ENCODE measurements at places on chromosomes 11 and 22.

DNA sequence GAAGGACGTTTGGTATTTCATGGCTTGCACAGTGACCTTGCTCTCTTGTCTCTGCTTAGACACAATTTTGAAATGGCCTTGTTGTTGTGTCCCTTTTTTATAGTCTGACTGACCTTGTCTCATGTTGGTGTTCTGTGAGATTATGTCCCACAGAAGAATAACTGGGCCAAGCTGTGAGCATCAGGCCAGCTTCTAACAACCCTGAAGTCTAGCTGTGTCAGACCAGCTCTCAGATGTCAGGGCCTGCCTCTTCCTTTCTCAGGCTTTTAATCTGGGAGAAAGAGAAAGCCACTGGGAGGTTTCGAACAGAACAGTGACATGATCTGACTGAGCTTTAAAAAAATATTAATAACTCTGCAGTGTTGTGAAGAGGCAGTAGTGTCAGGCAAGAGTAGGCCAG is 2.0 kb upstream of the UEVLD start:
- no peak for DNase-seq

GRCh38 chr11:27401280-27401832 is 38.3 kb upstream of the CCDC34 start:
- DNase-seq: no peak

GRCh38 chr11:102564110-102564509 is 33.6 kb upstream of the MMP7 start:
- DNase-seq: peak; percentile 62

GRCh38 chr11:22162756-22163155 is 30.1 kb upstream of the ANO5 start:
- no peak for DNase-seq

DNA sequence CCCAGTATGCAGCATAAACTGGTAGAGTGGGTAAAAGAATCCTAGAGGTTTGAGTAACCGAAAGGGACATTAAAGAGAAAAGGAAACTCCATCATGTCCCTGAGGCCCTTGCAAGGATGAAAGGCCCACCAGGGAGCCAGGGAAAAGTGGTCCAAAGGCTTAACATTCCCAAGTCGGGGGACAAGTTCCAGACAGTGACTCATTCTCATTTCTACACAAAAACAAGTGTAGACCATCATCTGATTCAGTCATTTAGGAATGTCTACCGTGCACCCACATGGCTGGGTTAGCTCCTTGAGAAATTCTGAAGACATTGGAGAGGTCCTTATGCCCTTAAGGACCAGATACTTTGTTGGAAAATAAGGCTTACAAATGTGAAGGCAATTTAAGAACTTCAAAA is 4.8 kb upstream of the NOX4 start:
- no peak for DNase-seq

DNA sequence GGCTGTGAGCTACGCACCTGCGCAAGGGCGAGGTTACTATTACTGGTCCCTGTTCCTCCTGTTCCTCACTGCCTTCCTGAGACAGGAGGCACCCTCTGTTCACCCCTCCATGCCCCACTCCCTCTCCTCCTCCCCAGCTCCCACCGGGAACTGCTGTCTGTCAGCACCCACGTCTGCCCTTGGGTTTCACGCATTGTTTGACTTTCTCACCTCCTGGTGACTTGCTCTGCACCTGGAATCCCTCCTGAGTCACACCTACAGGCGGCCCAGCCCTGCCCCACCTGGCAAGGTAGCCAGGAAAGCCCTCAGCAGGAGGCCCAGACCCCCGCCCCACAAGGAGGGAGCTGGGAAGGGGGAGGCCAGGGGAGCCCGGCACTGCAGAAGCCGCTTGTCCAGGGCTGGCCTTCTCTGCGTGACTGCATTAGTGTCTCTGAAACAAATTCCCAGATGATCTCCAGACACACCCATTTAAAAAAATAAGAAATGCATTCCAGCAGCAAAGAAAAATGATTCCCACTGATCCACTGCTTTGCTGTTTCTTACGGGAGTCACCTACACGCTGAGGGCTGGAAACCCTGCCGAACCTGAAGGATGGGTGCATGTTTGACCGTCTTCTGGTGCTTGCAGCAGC is 86.4 kb downstream of the CELSR1 start:
- no peak for DNase-seq

DNA sequence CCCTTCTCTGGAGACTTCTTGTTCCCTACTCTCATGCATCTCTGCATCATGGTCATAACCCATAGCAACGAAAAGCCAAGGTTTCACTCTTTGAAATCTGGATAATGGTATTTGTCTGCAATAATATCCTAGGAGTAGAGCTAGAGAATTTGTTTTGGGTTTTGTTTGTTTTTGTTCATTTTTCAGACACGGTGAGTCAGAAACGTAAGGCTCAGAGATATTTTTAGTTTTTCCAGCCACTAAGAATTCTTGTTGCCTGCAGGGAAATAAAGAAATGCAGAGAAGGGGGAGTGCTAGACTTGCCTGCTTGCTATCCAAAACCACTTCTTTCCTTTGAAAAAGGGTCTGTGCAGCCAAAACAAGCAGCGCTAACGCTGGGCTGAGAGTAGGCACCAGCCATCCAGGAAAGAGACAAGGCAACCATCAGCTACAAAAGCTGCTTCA is 26.0 kb downstream of the POU2AF3 start:
- no peak for DNase-seq

GRCh38 chr11:78876676-78877075 is 302.0 kb upstream of the NARS2 start:
- DNase-seq: no peak

GRCh38 chr11:85472953-85473352 is 154.2 kb downstream of the DLG2 start:
- DNase-seq: no peak

GRCh38 chr11:123683428-123684170 is 29.2 kb upstream of the SCN3B start:
- DNase-seq: no peak

DNA sequence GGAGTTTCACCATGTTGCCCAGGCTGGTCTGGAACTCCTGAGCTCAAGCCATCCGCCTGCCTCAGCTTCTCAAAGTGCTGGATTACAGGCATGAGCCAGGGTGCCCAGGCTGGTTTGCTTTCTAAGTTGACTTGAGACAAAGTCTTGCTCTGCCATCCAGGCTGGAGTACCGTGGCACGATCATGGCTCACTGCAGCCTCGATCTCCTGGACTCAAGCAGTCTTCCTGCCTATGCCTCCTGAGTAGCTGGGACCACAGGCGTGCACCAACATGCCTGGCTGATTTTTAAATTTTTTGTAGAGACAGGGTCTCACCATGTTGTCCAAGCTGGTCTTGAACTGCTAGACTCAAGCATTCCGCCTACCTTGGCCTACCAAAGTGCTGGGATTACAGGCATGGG is 31.0 kb downstream of the SNU13 start:
- DNase-seq: no peak

GRCh38 chr11:58999291-58999680 is 60.0 kb downstream of the GLYATL1 start:
- no peak for DNase-seq

DNA sequence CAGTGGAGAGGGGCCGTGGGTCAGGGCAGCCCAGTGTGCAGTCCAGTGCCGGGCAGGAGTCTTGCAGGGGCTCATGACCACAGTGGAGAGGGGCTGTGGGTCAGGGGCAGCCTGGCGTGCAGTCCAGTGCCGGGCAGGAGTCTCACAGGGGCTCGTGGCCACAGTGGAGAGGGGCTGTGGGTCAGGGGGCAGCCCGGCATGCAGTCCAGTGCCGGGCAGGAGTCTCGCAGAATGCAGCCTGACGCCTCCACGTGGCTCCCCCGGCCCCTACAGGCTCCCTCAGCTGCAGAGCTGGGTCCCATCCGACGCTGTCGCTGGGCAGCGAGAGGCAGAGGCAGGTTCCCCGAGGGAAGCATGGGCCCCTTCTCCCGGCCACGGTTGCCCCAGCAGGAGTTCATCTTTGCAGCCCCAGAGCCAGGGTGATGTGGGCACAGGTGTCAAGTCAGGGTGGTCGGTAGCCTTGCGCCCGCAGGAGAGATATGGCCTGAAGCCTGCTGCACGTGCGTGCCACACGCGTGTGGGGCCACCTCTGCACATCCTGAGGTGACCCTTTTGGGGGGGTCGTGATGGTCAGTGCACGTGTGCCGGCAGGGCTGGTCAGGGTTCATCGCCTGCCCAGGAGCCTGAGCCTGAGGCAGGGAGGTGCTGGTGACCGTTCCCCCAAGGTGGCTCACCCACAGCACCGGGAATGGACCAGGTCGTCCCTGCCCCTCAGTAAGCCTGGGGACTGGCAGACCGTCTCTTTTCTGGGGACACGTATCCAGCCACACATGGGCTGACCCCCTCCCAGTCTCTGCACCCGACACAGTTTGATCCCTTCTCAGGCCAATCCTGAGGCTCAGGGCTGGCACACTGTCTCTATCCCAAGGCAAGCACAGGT is 2.9 kb downstream of the IFITM5 start:
- no peak for DNase-seq

DNA sequence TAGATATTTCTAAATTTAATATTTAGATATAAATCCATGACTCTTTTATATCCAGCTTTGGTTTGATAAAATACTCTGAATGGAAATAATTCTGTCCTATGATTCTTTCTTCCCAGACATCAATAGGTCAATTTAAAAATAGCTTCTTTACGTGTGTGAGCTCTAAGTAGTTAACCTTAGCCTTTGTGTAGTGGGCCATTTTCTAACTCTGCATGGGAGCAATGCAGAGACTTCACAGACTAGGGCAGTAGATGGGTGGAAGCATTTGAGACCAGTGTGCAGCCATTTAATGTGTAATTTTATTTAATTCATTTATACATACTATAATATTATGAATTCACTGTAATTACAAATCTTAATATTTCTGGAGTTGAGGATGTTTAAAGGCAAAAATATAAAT is 23.8 kb downstream of the GAS2 start:
- no peak for DNase-seq

GRCh38 chr11:122850076-122850631 is 11.9 kb downstream of the CRTAM start:
- DNase-seq: peak; percentile 34

DNA sequence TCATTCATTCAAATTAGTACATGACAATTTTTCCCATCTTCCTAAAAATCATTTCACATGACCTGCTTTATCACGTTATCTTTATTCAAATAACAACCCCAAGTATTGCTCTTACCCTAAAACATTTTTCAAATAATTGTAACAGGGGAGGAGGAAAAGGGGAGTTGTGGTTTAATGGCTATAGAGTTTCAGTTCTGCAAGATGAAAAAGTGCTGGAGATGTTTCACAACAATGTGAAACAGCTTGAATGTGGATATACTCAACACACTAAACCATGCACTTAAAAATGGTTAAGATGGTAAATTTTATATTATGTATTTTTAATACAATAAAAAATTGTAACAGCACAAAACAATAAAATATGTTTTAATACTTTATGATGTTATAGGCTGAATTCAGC is 161.6 kb upstream of the GUCY1A2 start:
- DNase-seq: no peak

GRCh38 chr22:41732096-41732772 is 32.9 kb downstream of the MEI1 start:
- no peak for DNase-seq

- no peak for DNase-seq
Measured at GRCh38 chr11:23012930-23013329, 152.7 kb upstream of the CCDC179 start.

DNA sequence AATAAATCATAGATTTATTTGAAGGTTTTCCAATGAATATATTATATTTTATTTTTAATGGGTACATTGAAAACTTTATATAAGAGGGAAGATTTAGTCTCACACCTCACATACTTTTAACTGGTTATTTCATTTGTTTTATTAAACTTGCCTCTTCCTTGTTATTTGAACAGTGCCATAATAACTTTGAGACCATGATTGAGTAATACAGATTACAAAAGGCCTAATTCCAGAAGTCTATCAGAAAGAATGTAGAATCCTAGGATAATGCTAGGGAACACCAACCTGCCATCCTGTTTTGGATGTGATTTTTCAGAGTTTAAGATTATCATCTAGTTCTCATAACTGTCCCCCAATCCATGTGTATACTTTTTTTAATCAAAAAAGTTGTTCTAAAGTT is 102.7 kb upstream of the BIRC3 start:
- DNase-seq: no peak

DNA sequence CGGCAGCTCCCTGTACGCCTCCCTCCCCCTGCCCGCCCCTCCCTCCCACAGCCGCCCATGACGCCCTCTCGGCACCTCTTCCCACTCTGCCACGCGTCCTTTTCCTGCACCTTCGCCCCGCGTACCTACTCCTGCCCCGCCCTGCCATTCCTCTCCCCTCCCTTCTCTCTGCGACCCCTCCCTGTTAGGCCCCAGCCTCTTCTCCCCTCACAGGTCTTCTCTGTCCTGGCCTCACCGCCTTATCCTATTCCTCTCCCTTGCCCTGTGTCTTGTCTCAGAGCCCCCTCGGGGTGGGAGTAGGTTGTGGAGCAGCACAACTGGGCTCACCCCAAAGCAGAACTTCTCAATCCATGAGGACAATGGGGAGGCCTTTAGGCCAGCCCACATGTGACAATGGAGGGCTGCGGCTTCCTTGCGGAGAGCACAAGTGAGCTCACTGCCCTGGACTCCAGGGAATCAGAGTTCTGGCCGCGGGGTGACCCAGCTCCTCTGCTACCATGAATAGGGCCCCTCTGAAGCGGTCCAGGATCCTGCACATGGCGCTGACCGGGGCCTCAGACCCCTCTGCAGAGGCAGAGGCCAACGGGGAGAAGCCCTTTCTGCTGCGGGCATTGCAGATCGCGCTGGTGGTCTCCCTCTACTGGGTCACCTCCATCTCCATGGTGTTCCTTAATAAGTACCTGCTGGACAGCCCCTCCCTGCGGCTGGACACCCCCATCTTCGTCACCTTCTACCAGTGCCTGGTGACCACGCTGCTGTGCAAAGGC is 539 bp downstream of the SLC35C1 start:
- no peak for DNase-seq

GRCh38 chr11:107741044-107741823 is 29.4 kb upstream of the SLN start:
- DNase-seq: peak; percentile 36

GRCh38 chr11:109604481-109605400 is 182.8 kb downstream of the C11orf87 start:
- no peak for DNase-seq

GRCh38 chr22:35191412-35191811 is 65.9 kb upstream of the HMGXB4 start:
- no peak for DNase-seq

DNA sequence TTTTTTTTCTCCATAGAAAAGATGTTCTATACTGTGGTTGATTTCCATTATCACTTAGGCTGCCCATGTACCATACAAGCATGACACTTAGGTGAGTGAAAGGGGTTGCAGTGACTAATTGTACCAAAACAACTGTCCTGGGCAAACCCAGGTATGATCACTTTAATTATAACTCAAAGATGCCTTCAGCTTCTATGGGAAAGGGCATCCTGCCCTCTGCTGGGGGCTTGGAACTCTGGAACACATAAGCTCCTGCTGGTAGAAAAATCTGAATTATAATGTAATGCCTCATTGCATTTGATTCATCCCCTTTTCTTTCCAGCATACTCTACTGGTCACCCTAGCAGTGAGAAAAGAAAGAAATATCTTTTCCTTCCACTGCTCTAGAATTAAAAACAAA is 206.3 kb downstream of the DDX10 start:
- DNase-seq: peak; percentile 17
